Right hindlimb (tissue), 1 donor: ENCODE measurements at places on chromosomes 6 and 20.

- DNase-seq = peak; percentile 91
Observed at GRCh38 chr6:84052204-84052882, 18.8 kb downstream of the MRAP2 start.

GRCh38 chr6:751765-752164 is 58.8 kb upstream of the EXOC2 start:
- no peak for DNase-seq

GRCh38 chr6:126204598-126204997 is 135.3 kb upstream of the CENPW start:
- DNase-seq = no peak

DNA sequence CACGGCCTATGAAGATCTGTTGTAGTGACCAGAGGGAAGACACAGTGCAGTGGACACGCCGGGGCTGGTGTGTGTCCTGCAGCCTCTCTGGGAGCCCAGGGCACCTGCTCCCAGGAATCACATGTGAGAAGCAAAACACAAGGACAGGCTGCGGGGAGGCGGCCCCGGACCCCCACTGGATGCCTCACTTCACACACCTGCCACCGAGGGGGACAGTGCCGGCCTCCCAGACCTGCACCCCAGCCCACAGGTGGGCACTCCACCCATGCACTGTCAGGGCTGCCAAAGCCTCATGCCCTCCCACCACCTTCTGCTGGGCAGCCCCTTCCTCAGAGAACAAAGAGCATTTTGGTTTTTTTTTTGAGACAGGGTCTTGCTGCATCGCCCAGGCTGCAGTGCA is 27.4 kb downstream of the FRMD1 start:
- no peak for DNase-seq

DNA sequence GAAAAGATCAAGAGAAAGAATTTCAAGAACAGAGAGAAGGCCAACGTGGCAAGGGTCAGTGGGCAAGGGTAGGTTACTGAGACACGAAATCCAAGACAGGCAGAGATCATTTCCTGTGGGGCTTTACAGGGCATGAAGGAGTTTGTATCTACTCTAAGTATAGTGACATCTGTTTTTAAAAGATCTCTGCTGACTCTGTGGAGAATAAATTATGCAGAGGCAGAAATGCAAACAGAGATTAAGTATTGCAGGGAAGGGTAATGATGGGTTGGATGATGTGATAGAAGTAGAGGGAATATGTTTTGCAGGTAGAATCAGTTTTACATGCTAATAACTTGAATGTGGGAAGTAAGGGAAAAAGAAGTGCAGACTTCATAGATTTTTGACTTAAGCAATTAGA is 243.5 kb downstream of the FRK start:
- DNase-seq = no peak

- DNase-seq = no peak
Observed at GRCh38 chr6:116672306-116672705, 3.7 kb upstream of the ZUP1 start.

DNA sequence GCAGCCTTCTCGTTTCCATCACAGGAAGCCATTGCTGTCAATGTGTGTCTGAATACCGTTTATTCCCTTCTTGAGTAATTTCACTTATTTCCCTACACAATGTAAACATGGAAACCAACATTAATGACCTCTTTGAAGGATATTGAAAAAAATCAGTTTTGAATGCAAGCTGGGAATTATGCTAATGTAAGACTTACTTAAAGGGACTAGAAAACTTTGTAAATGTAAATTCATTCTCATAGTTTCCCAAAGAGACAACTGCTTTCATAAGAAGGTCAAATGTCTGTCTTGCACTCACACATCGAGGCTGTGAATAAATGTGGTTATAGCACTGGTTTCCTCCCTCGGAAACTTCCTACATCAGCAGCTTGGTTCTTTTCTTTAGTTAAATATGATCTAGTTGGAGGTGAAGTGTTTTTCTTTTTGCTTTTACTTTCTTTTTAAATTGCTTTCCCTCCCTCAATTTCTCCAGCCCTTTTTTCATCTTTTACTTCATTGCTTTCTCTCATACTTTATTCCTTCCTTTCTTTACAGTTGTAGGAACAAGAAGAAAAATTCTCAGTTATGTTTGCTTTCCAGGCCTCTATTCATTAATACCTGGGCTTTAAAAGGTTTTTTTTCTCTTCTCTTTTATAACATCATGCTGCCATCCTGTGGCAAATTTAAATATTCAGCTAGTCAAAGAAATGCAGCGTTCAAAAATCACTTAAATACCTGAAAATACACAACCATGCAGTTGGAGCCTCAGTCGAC is 108.3 kb downstream of the TNFAIP3 start:
- no peak for DNase-seq
